ENCODE measurements at places on chromosomes 7 and 10.

GRCh38 chr7:11428877-11429581 lies 403.0 kb downstream of the THSD7A start:
- DNase-seq = no peak

DNA sequence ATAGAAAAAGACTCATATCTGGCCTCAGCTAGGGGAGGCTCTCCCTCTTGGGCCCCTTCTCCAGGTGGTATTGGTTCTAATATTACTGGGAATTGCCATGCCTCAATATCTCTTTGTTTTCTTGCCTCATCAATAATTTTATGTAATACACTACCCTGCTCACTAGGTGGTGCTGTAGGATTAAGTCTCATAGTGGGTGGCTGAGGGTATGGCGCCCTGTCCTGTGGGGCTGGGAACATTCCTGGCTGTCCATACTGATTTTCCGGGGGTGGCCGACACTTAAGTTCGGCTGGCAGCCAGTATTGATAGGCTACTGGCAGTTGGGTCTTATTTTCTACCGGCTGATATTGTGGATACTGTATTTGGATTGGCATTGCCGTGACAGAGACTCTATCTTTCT lies 9.0 kb upstream of the TAS2R3 start:
- peak; percentile 77 for DNase-seq

DNA sequence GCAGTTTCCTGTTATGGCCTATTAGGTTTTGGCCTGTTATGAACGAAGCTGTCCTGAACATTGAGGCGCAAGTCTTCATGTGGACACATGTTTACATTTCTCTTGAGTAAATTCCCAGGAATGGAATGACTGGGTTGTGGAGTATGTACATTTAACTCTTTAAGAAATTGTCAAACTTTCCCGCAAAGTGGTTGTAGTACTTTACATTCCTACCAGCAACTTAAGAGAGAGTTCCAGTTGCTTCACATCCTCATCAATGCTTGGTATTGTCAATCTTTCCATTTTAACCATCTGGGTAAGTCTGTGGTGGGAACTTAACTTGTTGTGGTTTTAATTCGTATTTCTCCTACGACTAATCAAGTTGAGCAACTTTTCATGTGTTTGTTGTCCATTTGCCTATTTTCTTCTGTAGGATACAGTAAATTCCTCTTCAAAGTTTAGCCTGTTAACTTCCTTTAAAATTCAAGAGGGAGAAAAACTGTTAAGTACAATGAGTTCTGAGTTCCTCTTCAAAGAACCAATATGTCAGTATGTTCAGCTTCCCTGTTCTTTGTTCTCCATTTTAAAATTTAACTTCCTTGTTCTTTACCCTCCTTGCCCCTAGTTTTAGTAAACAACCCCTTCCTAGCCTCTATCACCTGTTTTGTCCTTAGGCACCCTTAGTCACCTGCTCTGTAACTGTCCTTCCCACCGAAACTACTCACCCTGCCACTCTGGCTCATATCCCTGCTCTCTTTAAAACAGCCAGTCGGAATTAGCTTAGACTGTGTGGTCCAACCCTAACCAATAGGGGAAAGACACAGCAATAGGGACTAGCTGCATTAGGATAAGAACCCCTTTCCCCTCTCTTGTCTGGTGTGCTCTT lies 74.0 kb downstream of the FAM241B start:
- DNase-seq = no peak

- DNase-seq = no peak
Observed at GRCh38 chr7:38704041-38704547, 72.9 kb upstream of the AMPH start.

DNA sequence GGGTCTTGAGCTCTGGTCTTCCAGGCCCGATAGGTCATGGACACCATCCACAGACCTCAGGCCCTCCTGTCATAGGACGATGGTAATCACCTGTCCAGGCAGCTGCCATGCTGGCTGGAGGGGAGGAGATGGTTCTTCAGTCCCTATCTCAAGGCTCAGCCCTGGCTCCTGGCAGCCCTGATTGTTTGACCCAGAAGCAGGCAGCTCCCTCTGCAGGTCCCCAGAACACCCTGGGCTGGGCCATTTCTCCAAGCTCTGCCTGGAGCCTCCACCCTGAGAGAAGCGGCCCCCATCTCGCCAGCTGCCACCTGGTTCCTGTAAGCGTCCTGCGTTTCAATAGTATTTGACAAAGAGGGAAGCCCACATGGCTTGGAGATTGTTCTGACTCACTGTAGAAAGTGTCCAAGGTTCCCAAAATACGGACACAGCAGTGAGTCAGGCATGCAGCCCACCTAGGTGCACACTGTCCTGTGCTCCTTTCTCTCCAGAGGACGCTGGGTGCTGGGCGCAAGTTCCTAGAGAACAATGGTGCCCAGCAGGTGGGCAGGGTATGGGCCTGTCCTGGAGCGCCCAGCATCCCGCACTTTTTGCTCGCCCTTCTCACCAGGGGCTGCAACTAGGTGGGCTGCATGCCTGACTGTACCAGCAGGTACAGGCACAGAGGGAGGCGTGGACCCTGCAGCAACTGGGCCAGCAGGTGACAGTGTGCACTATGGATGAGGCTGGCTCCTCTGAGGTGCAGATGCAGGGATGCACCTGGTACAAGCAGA lies 72.4 kb upstream of the EBF3 start:
- DNase-seq = no peak

- no peak for DNase-seq
Observed at GRCh38 chr10:124062390-124062789, 31.0 kb downstream of the CHST15 start.

- no peak for DNase-seq
Observed at GRCh38 chr10:114881901-114882300, 56.1 kb upstream of the TRUB1 start.

GRCh38 chr7:112423987-112424386 lies 26.3 kb upstream of the IFRD1 start:
- no peak for DNase-seq

GRCh38 chr10:32692174-32692573 lies 246.2 kb downstream of the CCDC7 start:
- no peak for DNase-seq

DNA sequence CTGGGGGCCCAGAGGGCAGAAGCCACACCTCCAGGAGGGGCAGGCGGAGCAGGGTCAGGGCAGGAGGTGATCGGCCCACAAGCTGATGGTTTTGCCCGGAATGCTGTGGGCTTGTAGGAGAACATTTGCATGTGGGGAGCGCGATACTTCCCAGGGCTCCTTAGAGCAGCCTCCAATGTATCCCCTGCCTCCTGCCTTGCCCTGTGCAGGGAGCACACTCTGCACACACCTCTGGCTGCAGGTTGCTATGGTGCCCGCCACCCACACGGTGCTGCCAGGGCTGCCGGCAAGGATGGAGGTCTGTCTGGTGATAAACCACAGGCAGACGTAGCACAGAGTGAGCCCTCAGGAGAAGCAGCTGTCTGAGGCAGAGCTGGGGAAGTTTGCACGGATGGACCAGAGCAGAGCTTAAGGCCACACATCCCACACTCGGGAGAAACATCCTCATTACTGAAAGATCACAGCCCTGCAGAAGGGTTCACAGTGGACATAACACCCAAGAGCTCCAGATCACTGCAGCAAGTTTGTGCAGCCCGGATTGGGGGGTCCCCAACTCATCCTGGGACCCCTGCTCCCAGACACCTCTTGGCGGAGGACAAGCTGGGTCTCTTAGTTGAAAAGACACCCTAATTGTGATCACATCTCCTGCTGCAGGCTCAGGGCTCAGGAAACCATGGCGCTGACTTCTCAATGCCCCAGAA lies 41.8 kb downstream of the VIPR2 start:
- DNase-seq = no peak

- no peak for DNase-seq
Observed at GRCh38 chr7:116230191-116231005, 20.1 kb downstream of the TES start.

- DNase-seq = no peak
Observed at GRCh38 chr7:34207810-34208209, 302.5 kb downstream of the BMPER start.

- DNase-seq = no peak
Observed at GRCh38 chr10:24349379-24350001, 140.6 kb downstream of the KIAA1217 start.

Measured in Karpas-422 (cell line).